Left lung (tissue), 14 donors: ENCODE measurements at places on chromosomes 13 and 19. TPM values are rescaled to one million over a fixed set of nuclear protein-coding genes. Genes with fewer than 3 reads are reported as not detected.
A peak's percentile ranks its signal among the peaks of the same experiment; 100 is the strongest.

DNA sequence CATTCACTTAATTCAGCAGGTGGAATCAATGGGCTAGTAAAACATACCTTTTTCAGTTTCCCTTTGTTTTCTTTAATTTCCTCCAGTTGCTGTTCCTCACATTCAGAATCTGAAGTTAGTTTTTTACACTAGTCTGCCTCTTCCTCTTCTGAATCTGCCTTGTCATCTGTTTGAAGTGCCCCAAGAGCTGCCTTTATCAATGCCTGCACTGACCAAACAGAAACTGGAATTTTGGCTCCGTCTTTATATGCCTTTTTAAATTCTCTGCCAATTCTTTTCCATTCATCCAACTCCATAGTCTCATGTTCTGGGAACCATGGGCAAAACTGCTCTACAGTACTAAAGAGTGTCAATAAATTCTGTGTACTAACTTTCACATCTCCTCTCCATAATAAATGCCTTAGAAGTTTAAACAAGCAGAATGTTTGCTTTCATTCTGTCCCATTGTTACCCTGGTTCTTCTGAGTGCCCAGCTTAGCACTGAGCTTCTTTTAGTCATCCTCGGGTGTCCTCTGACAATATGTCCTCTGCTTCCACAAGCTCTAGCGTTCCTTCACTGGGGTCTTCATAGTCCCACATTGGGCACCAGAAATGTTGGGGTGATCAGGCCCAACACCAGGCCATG, 154.2 kb downstream of the ZNF486 start:
- no peak for DNase-seq

- no peak for DNase-seq
Observed at GRCh38 chr13:73508841-73509240, 450.0 kb downstream of the KLF5 start.

GRCh38 chr13:38908574-38908973, 82.1 kb downstream of the STOML3 start:
- no peak for DNase-seq

DNA sequence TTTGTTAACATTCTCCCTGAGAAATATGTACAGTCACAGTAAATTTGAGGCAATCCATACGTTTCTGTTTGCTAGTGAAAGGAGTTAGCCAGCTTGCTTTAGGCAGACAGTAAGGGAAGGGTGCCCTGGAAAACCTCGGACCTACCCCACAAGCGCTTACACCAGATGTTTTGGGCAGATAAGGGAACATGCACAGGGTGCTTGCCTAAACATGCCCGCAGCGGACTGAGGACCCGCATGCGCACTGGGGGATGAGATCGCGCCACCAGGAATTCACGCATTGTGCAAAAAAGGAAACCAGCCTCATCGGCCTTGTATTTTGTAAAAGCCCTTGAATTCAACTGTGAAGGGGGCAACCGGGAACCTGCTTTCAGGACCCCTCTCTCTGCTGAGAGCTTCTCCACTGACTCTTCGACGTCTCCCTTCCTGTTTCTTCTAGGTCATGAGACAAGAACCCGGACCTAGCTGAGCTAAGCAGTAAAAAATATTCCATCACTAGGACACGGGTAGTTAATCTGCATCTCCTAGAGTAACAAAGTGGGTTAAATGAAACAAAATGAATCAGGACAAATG, 1399.2 kb upstream of the ATXN8OS start:
- no peak for DNase-seq

DNA sequence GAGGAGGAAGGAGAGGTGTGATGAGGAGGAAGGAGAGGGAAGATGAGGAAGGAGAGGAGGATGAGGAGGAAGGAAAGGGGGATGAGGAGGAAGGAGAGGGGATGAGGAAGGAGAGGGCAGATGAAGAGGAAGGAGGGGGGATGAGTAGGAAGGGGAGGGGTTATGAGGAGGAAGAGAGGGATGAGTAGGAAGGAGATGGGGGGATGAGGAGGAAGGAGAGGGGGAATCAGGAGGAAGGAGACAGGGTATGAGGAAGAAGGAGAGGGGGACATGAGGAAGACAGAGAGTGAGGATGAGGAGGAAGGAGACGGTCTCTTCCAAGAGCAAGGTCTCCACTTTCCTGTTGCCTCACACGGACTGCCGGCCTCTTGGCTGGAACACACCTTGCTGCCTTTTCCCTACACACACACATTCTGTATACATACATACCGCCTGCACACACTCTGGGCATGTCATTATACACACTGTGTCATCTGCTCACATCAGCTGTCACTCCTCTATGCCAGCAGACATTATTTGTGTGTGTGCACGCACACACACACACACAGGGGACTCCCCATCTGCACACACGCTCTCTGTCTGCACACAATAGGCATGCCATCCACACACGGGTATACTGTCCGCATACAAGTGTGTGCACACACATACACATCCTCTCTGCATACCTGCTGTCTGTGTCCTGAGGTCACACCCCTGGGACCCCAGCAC, 11.1 kb upstream of the VSTM2B start:
- DNase-seq: no peak

DNA sequence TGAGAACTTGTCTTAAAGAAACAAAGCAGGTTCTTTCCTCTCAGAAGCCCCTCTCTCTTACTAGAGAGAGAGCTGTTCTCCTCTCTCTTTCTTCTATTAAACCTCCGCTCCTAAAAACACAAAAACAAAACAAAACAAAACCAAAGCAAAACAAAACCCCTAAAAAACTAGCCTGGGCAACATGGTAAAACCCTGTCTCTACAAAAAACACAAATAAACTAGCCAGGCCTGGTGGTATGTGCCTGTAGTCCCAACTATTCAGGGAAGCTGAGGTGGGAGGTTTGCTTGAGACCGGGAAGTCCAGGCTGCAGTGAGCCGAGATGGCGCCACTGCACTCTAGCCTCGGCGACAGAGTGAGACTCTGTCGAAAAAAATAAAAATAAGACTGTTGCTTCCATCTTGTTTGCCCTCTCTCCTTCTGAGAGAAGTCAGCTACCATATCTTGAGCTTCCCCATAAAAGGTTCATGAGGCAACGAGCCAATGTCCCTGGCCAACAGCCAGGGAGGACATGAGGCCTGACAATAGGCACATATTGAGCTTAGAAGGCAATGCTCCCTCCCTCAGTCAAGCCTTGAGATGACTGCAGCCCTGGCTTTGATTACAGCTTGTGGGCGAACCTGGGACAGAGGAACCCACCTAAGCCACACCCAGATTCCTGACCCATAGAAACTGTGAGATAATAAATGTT, 17.5 kb upstream of the FLT3 start:
- DNase-seq: no peak

- DNase-seq: no peak
Observed at GRCh38 chr19:6791237-6791636, 18.7 kb downstream of the VAV1 start.

The IGFL1 gene
- not detected for polyA plus RNA-seq

- no peak for DNase-seq
Observed at GRCh38 chr13:36028359-36029025, 102.7 kb downstream of the DCLK1 start.

DNA sequence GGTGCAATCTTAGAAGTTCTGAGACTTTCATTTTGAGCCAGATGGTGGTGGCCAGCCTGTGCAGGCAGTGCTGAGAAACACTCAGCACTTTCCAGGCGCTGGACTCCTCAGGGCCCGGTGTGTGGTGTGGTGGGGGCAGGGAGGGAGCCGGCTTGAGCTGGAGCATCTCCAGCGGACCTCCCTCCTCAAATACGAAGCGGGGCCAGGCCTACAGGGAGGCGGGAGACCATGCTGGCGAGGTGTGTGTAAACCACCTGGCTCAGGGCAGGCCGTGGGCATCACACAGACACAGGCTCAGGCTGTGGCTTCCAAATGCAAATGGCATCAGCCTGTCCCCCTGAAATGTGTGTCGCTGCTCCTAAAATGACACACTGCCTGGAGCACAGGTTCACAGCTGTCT, 33.3 kb upstream of the RANBP3 start:
- DNase-seq: no peak

GRCh38 chr13:39767791-39768517, 112.5 kb downstream of the COG6 start:
- no peak for DNase-seq

The LGALS7B gene
- polyA plus RNA-seq: 1.3 TPM

The SPRY2 gene
- polyA plus RNA-seq: 55.7 TPM

GRCh38 chr19:41161903-41162302, 31.1 kb upstream of the CYP2S1 start:
- no peak for DNase-seq

The CBY2 gene
- not detected for polyA plus RNA-seq

DNA sequence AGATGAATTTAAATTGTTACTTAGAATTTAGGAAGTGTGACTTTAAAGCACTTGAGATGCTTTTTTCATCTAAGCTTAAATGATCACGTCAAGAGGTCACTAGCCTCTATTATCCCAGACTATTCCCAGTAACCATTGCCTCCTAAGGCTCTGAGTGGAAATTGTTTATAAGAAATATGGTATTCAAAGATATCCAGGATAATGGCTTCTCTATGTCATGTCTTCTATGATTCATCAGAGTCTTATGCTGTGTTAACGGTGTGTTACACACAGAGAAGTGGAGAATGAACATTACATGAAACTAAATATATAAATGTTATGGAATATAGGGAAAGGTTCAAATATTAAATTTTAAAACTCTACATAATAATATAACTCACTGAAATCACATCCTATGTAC, 79.8 kb upstream of the NBEA start:
- DNase-seq: no peak

DNA sequence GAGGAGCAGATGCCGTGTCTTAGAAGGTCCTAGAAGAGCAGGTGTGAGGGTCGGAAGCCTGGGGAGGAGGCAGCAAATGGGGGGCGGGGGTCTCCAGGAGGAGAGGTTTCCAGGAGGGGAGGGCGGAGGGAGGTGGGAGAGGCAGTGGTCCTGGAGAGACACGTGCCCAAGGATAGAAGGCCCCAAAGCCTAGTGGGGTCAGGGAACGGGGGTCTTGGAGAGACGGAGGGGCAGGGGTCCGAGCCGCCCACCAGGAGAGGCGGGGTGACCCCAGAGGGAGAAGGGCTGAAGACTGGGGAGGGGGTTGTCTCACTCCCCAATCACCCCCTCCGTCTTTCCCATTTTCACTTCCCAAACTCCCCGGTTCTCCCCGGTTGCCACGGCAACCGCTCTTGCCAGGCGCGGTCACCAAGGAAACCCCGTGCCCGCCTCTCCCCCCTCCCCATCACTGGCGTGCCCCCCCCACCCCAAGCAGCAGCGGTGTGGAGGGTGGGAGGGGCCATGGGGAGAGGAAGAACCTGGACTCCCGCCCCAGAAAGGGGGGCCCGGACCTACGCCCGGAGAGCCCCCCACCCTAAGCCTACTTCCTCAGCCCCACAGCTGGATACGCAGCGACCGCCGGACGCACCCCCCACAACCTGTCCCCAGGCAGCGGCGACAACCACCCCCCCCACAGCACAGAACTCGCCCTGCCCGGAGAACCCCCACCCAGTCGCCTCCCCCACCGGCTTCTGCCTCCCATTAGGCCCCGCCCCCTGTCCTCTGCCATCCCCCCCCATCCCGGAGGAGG, 988 bp downstream of the LRRC4B start:
- peak; percentile 34 for DNase-seq

DNA sequence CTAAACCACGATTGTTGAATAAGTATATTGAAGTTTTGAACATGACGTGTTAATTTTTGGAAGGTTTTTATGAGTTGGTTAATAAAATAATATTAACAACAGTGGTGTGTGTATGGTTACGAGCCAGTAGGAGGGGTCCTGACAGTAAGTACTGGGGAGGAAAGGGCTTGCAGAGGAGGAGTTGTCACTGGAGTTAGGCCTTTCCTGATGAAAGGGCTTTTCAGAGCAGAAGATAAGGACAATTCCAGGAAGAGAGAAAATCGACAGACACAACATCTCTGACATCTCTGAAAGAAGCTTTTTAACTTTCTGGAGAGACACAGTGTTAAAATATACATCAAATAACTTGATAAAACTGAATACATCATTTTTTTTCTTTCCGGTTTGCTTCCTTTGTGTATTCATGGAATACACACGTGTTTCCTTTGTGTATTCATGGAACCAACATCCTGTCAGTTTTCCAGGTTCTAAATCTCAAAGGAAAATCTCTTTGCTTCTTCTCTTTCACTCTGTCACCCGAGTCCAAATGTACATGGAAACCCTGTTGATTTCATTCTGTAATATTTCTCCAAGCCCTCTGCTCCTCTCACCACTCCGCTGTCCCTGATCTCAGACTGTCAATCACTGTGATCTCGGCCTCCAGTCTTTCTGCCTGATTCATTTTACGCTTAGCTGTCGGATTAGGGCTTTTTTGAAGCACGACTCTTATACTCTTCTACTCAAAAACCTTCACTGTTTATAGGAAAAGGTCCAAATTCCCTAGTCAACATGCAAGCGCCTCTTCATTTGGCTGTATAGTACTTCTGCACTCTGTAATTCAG, 374.4 kb downstream of the DLEU7 start:
- DNase-seq: no peak

The PLVAP gene
- 16.5 TPM for polyA plus RNA-seq

DNA sequence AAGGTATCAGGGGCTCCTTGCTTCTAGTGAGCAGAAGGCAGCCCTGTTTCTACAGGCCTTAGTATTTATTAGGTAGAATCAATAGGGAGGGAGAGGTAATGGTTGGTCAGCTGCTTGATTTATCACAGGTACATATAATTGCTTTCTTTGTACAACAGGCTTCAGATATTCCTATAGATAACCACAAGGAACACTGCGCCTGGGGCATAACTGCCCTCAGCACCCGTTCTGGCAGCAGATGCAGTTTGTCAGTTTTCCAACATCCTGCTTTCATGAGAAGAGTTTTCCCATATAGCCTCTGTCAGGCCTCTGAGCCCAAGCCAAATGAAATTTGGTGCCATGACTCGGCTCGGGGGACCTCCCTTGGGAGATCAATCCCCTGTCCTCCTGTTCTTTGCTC, 12.4 kb upstream of the ZNF486 start:
- no peak for DNase-seq

The KIR2DL3 gene
- polyA plus RNA-seq: not detected

GRCh38 chr19:8150998-8151766, 1.8 kb upstream of the FBN3 start:
- DNase-seq: no peak

The LRCH1 gene
- 28.5 TPM for polyA plus RNA-seq

DNA sequence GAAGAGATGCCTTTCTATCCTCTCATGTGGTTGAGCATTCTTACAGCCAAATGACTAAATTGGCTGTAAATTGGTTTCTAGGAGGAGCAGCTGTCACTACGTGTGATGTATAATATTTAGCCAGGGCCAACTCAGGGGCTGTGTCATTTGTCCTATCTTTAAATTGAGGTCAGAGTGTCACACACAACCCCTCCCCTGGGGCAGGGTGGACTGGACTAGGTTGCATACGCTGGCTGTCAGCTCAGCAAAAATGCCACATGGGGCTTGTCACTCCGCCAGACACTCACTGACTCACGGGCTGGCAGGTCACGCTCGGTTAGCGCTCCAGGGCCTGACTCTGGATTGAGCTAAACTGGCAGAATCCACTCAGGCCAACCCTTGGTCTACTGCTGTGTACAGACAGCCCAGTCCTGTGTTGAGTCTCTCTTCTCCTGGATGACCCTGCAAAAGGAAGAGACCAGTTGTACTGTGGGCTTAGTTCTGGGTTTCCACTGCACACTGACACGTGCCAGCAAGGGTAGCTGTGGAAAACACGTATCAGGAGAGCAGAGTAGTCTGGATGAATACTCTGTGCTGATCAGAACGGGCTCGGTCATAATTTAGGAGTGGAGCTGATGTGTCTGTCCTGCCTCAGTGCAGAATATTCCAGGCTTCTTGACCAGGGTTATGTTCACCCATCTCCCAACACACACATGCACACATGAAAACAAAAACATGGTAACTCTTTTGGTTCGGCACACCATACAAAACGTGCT, 29.1 kb downstream of the SHISA2 start:
- DNase-seq: peak; percentile 86

The FSD1 gene
- polyA plus RNA-seq: 1.9 TPM

GRCh38 chr13:108269601-108270328, at the start of gene TNFSF13B:
TSS of gene TNFSF13B (plus strand) at chr13:108269718. CDS start at chr13:108269896, 178 bp downstream.
- peak; percentile 92 for DNase-seq

The GPR18 gene
- polyA plus RNA-seq: 0.29 TPM

The STOML3 gene
- polyA plus RNA-seq: 1.8 TPM

The GARIN5A gene
- polyA plus RNA-seq: 5.2 TPM
